ENCODE measurements at places on chromosomes 7 and 10. TPM values are rescaled to one million over a fixed set of nuclear protein-coding genes. Genes with fewer than 3 reads are reported as not detected.
A peak's percentile ranks its signal among the peaks of the same experiment; 100 is the strongest.

DNA sequence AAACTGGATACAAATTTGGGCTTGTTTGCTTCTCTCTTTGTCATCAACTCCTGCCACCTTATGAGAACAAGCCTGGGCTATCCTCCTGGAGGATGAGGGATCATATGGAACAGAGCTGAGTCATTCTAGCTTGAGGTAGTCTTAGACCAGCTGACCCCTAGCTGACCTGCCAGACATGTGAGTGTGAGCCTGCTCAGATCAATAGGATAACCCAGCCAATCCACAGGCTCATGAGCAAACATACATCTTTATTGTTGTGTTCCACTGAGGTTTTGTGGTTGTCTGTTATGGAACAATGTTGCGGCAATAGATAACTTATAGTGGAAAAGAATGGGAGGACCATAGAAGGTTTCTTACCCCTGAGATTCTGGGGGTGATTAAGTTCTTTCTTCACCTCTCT, 54.5 kb upstream of the FAM180A start:
- no peaks in the 10 kb centered on the region for H3K36me3 ChIP-seq
- no peaks in the 10 kb centered on the region for H3K27me3 ChIP-seq
- no peak overlapping the region for H3K27ac ChIP-seq
- H3K4me3 ChIP-seq: no peak overlapping the region
- DNase-seq: no peak
- H3K4me1 ChIP-seq: no peaks in the 10 kb centered on the region

DNA sequence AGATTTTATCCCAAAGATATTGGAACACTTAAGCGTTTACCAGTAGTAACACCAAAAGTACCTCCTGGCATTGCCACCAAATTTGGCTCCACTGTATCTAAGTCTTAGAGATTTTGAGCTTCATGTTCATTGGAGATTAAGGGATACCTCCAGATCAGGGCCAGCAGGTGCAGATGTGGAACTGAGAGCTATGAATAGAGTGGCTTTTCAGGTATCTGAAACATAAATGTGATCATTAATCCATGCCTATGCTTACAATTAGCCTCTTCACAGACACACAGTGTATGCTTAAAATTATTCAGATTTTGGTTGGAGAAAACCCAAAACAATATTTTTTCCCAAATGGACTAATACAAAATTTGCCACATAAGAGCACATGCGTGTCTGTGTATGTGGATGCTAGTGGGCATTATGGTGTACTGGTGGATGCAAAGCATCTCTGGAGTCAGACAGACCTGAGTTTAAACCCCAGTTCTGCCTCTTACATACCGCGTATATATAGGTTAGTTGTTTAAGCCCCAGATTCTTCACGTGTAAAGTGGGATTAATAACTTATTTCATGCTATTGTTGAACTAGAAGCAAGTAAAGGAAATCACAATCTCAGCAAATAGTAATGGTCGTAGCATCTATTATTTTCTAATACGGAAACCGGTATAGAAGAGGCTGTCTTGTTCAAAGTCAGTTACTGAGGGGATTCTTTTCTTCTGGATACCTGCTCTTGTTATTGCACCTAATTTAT, 6.8 kb upstream of the LRRC4 start:
- H3K27me3 ChIP-seq: peaks cover 11% of the 10 kb centered on the region
- peaks cover 6% of the 10 kb centered on the region for H3K4me1 ChIP-seq
- H3K27ac ChIP-seq: no peak overlapping the region
- no peaks in the 10 kb centered on the region for H3K36me3 ChIP-seq
- no peak overlapping the region for H3K4me3 ChIP-seq
- no peak for DNase-seq

- H3K4me3 ChIP-seq: no peak overlapping the region
- H3K4me1 ChIP-seq: no peaks in the 10 kb centered on the region
- H3K36me3 ChIP-seq: no peaks in the 10 kb centered on the region
These were observed 118.1 kb upstream of the LYZL2 start for GRCh38 chr10:30747633-30748032.

DNA sequence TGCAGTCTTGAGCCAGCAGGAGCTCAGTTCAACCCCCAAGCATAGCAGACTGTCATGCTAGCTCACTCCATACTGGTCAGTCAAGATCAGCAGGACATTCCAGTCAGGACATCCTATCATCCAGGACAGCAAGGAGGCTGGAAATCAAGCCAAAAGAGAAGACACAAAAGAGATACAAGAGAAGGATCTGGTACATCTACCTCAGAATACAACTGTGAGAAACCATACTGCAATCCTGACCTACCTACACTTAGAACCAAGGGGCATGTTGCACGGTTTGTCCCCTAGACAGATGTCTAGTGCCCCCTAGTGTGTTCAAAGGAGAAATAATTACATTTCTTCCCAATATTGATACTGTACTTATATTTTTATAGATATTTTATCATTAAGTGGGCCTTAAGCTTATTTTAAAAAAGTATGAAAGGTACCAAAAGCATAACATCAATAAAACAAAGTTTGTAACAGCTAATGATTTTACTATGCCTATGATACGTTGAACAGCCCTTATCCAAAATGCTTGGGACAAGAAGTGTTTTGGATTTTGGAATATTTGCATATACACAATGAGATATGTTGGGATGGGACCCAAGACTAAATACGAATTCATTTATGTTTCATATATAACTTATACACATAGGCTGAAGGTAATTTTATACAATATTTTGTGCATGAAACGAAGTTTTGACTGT, 26.7 kb downstream of the ERCC6 start:
- H3K4me3 ChIP-seq: no peak overlapping the region
- H3K27me3 ChIP-seq: no peaks in the 10 kb centered on the region
- peak; percentile 57 for DNase-seq
- no peaks in the 10 kb centered on the region for H3K36me3 ChIP-seq
- H3K27ac ChIP-seq: no peak overlapping the region
- no peaks in the 10 kb centered on the region for H3K4me1 ChIP-seq

GRCh38 chr10:6840201-6840691, 260.2 kb upstream of the PRKCQ start:
- DNase-seq: no peak
- no peak overlapping the region for H3K27ac ChIP-seq
- H3K4me3 ChIP-seq: no peak overlapping the region
- no peaks in the 10 kb centered on the region for H3K4me1 ChIP-seq
- H3K27me3 ChIP-seq: no peaks in the 10 kb centered on the region

- H3K36me3 ChIP-seq: no peaks in the 10 kb centered on the region
- no peak overlapping the region for H3K4me3 ChIP-seq
- no peaks in the 10 kb centered on the region for H3K27me3 ChIP-seq
- DNase-seq: peak; percentile 27
These were observed 28.7 kb downstream of the IKZF1 start for GRCh38 chr7:50333221-50333651.

DNA sequence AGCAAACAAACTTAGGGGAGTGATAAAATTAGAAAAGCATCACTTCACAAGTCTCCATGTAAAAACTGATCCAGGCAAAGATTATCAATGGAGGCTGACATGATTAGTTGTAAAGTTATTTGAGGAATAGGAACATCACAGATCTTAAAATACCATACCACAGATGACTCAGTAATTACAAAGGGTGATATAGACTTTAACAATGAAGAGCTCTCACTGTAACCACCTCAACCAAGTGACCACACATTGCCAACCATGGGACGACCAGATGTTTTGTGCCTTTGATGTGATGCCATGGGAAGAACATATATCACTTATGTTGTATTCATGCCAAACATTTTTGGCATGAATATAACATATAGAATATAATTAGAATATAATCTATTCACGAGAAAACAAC, 11.7 kb downstream of the AASS start:
- no peaks in the 10 kb centered on the region for H3K27me3 ChIP-seq
- H3K36me3 ChIP-seq: peaks cover 57% of the 10 kb centered on the region
- no peak overlapping the region for H3K4me3 ChIP-seq
- DNase-seq: no peak
- H3K27ac ChIP-seq: no peak overlapping the region
- H3K4me1 ChIP-seq: peaks cover 27% of the 10 kb centered on the region

GRCh38 chr7:1200045-1200444, 32.6 kb upstream of the UNCX start:
- H3K27ac ChIP-seq: no peak overlapping the region
- no peaks in the 10 kb centered on the region for H3K4me1 ChIP-seq
- no peak overlapping the region for H3K4me3 ChIP-seq
- H3K36me3 ChIP-seq: no peaks in the 10 kb centered on the region

DNA sequence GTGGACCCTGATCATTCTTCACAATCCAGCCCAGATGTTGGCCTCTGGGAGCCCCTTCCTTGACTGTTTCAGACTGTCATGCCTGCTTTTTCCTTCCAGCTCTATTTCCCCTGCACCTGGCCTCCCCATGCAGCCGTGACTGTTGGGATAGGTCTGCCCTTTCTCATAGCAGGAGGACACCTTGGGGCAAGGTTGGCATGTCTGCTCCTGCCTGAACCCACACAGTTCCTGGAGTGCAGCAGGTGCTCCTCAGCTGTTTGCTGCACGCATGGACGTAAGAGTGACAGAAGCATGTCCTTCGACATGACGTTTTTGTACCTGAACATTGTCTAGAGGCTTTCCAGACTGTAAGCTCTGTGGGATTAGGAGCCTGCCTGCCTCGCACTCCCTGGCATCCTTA, 24.0 kb downstream of the POR start:
- no peaks in the 10 kb centered on the region for H3K4me1 ChIP-seq
- H3K36me3 ChIP-seq: no peaks in the 10 kb centered on the region
- H3K4me3 ChIP-seq: no peak overlapping the region

DNA sequence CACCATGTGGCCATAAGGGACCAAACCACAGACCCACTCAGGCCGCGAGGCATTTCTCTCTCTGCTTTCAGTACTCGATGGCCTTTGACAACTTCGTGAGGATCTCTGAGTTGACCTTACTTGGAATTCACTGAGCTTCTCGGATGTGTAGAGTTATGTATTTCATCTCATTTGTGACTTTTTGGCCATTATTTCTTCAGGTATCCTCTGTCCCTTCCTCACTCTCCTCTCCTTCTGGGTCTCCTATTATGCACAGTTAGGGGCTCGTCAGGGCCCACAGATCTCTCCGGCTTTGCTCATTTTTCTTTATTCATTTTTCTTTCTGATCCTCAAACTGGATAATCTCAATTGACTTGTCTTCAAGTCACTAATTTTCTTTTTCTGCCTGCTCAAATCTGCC, 16.6 kb upstream of the FOXL3 start:
- H3K27me3 ChIP-seq: no peaks in the 10 kb centered on the region
- peaks cover 4% of the 10 kb centered on the region for H3K36me3 ChIP-seq
- H3K27ac ChIP-seq: no peak overlapping the region
- H3K4me1 ChIP-seq: no peaks in the 10 kb centered on the region

DNA sequence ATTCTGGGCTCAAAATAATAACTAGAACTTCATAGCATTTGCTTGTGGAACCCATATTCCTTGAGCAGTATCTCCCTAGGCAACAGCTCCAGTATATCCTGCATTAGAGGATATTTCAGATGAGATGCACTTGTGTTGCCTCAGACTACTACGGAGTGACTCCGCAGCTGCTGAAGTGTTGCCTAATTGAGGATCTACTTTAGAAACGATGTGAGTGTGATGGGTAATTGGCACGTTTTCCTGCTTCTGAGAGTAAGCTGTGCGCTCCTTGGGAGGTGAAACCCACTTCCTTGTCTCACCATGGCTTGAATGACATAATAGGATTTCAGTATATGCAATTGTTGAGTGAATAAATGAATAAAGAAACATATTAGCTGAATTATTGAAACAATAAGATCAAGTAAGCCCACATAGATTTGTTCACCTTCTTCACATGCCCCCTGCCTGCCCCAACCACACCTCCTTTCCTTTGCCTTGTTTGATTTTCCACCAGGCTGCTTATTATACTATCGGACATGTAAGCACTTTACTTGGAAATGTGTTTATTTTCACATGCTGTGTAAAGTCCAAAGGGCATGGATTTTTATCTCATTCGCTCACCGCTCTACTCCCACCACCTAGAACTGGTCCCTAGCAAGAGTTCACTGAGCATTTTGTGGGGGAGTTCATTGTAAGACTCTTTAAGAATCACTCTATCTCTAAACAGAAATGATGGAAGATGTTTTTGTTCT, 303.8 kb downstream of the KCNMA1 start:
- H3K4me3 ChIP-seq: no peak overlapping the region
- no peaks in the 10 kb centered on the region for H3K4me1 ChIP-seq
- no peaks in the 10 kb centered on the region for H3K36me3 ChIP-seq
- no peaks in the 10 kb centered on the region for H3K27me3 ChIP-seq

- DNase-seq: no peak
- no peaks in the 10 kb centered on the region for H3K36me3 ChIP-seq
- no peak overlapping the region for H3K4me3 ChIP-seq
- no peaks in the 10 kb centered on the region for H3K4me1 ChIP-seq
- no peaks in the 10 kb centered on the region for H3K27me3 ChIP-seq
These were observed 7.9 kb downstream of the GALNTL5 start for GRCh38 chr7:151963895-151964870.

DNA sequence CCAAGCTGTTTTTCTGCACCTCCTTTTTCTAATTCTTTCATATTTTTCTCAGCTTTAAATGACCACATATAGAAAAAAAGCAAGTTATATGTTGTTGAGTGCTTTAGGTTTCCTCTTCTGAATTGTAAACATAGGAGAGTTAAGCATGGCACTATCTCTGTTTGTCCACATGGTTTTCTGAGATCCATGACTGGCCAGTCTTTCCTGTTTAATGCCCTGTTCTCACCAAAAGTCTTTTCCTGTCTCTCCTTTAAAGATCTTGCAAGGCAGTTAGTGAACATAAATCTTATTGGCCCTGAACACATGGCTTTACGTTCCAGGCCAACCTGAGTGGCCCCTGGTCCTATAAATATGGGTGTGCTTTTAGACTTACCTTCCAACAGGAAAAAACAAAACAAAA, 19.4 kb downstream of the TRPV5 start:
- H3K27me3 ChIP-seq: no peaks in the 10 kb centered on the region
- no peak for DNase-seq
- H3K4me1 ChIP-seq: no peaks in the 10 kb centered on the region
- H3K4me3 ChIP-seq: no peak overlapping the region
- H3K27ac ChIP-seq: no peak overlapping the region

- no peak overlapping the region for H3K27ac ChIP-seq
- H3K36me3 ChIP-seq: no peaks in the 10 kb centered on the region
- H3K4me1 ChIP-seq: peaks cover 11% of the 10 kb centered on the region
- H3K27me3 ChIP-seq: no peaks in the 10 kb centered on the region
- H3K4me3 ChIP-seq: no peak overlapping the region
- DNase-seq: no peak
These were observed 18.6 kb upstream of the IFIT2 start for GRCh38 chr10:89283025-89283935.

Gene OR6V1
- not detected for total RNA-seq

Gene CCDC3
- 5.2 TPM for total RNA-seq

Gene GIMAP8
- not detected for total RNA-seq

Gene KLLN
- 0.62 TPM for total RNA-seq

Gene GRID1
- total RNA-seq: 0.82 TPM
